ENCODE measurements at places on chromosomes 1 and 21. TPM values are rescaled to one million over a fixed set of nuclear protein-coding genes. Genes with fewer than 3 reads are reported as not detected.

- H3K27me3 ChIP-seq = no peaks in the 10 kb centered on the region
- no peak for DNase-seq
- no peak overlapping the region for H3K27ac ChIP-seq
- H3K4me3 ChIP-seq = no peak overlapping the region
- peaks cover 4% of the 10 kb centered on the region for H3K4me1 ChIP-seq
Measured at GRCh38 chr1:35097224-35097623, 18.0 kb downstream of the ZMYM1 start.

DNA sequence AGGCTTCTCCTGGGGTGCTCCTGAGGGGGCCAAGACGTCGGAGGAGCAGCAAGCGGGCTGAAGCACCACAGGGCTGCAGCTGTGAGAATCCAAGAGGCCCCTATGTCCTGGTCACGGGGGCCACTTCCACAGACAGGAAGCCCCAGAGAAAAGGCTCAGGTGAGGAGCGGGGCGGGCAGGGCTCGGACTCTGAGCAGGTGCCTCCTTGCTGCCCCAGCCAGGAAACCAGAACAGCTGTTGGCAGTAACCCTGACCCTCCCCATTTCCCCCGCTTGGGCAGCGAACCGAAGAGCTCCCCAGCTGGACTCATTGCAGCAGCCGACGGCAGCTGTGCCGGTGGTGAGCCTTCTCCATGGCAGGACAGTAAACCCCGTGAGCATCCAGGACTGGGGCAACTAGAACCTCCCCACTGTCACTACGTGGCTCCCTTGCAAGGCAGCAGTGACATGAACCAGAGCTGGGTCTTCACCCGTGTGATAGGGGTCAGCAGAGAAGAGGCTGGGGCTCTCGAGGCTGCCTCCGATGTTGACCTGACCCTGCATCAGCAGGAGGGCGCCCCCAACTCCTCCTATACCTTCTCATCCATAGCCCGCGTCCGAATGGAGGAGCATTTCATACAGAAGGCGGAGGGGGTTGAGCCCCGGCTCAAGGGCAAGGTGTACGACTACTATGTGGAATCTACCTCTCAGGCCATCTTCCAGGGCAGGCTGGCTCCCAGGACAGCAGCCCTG lies 625 bp downstream of the KLHDC7A start:
- H3K27me3 ChIP-seq = peaks cover 7% of the 10 kb centered on the region
- peaks cover 7% of the 10 kb centered on the region for H3K4me1 ChIP-seq
- DNase-seq = no peak
- H3K27ac ChIP-seq = no peak overlapping the region
- no peaks in the 10 kb centered on the region for H3K36me3 ChIP-seq

DNA sequence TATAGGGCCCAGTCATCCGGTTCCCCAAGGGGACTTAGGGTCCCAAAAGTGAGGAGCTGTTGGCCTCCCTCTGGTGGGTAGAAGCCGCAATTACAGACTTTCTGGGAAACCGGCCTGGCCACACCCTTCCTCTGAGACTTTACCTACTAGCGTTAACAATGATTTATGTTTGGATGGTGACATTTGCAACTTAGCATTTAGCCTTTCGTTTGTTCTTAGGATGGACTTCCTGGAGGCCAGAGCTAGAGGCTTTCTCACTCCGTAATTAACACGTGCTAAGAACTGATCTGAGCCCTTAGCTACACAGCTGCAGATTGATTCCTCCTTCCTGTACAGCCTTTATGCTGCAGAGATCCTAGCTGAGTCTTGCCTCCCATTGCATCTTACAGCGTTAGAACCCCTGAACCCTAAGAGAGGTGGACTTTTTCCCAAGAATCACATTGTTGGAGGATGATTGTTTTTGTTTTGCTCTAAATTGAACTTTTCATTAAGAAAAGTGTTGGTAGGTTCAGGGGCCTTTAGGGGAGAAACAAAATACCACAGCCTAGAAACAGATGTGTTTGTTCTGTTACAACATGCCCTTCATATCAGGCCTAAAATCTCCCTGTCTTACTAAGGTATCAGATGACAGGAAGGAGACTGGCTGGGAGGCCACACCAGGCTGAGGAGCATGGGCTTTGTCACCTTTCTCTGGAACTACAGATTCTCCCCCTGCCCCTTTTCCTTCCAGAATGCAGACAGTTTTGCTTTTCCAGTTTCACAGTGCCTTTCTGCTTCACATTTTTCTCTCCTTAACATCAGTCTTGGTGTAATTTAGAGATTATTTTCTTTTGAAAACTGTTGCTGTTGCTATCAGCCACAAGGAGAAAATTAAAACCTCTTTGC lies 1.9 kb downstream of the S100A11 start:
- no peaks in the 10 kb centered on the region for H3K27me3 ChIP-seq
- peak overlapping the region; percentile 88 for H3K27ac ChIP-seq
- peaks cover 44% of the 10 kb centered on the region for H3K36me3 ChIP-seq
- peak overlapping the region; percentile 93 for H3K4me3 ChIP-seq
- DNase-seq = peak; percentile 72
- peaks cover 28% of the 10 kb centered on the region for H3K4me1 ChIP-seq

Gene LCE2B
- not detected for total RNA-seq

DNA sequence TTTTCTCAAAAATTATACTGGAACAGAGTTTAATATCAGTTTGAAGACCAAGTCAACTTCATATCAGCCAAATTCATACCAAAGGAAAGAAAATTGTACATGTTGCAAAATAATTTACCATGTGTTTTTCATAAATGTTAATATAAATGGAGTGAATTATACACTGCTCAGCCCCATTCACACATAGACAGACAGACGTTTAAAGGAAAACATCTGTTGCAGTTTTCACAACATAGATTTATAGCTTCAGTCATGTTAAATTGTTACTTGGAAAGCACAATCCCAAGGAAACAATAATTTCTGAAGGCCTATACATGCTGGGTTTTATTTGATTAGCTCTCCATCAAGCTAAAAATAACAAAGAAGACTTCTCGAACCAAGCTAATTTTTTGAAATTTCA lies 27.8 kb upstream of the HYI start:
- no peaks in the 10 kb centered on the region for H3K4me1 ChIP-seq
- H3K36me3 ChIP-seq = peaks cover 2% of the 10 kb centered on the region
- no peak overlapping the region for H3K27ac ChIP-seq
- no peak for DNase-seq

DNA sequence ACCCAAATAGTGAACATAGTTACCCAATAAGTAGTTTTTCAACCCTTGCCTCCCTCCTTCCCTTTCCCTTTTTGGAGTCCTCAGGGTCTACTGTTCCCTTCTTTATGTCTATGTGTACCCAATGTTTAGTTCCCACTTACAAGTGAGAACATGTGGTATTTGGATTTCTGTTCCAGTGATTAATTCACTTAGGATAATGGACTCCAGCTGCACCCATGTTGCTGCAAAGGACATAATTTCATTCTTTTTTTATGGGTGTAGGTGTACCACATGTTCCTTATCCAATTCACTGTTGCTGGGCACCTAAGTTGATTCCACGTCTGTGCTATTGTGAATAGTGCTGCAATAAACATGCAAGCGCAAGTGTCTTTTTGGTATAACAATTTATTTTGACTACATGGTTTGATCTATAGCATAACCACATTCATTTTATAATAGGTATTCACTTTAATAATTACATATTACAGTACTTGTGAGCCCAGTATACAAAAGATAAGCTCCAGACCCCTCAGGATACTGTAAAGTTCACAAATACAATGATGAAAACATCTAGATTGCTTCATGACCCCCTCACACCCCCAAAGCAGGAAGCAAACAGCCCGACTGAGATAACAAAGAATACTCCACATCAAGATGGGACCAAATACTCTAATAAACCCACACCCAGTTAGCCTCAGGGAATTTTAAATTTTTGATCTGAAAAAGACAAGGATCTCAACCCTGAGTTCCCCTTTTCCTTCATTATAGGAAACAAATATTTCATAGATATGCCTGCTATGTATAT lies 45.3 kb downstream of the PUM1 start:
- H3K4me1 ChIP-seq = peaks cover 61% of the 10 kb centered on the region
- H3K36me3 ChIP-seq = peaks cover 42% of the 10 kb centered on the region
- DNase-seq = no peak

DNA sequence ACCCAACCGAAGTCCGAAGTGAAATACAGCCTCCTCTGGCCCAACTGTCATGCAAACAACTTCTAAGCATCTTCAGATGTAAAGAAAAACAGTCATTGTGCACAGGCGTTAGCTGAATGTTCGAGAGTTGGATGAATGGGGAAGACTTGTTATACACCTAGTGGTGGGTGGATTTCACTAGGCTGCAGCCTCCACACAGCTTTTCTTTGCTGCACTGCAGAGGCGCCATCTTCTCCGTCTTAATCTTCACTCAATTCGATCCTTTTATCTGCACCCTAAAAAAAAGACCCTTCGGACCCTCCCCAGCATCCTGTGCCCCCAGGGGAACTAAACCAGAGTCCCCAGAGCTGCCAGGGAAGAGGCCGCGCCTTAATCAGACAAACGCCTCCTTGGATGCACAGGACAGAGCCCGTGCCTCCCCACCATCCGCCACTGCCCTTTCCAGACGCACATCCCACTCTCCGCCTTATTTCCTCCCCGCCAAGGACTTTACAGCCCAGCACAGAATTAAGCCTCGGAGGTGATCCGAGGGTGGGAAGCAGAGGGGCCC lies 1.4 kb downstream of the APP start:
- H3K4me3 ChIP-seq = peak overlapping the region; percentile 91
- peaks cover 5% of the 10 kb centered on the region for H3K36me3 ChIP-seq
- H3K27ac ChIP-seq = peak overlapping the region; percentile 76
- H3K27me3 ChIP-seq = peaks cover 12% of the 10 kb centered on the region
- peak; percentile 29 for DNase-seq

DNA sequence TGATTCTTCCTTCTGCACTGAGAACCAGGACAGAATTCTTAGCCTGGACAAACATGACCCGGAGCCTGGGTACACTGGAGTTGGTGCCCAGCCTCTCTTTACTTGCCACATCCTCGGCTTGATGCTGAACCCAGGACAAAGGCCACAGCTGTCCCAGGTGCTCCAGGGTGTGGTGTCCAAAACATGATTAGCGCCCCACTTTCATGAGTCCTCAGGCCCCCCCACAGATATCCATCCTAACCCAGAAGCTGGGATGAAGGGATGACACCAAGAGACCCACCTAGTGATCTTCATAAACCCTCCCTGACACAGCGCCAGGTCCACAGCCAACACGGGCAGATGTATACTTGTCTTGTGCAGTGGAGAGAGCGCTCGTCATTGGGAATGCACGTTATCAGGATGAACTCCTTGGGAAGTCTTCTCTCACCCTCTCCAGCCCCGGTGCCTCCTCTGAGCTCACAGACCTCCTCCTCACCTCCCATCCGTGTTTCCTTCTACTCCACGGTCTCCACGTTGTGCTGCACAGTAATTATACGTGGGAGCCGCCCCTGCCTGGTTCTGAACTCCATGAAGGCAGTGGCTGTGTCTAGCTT lies 3.6 kb downstream of the ABCA4 start:
- no peak overlapping the region for H3K4me3 ChIP-seq
- H3K27ac ChIP-seq = no peak overlapping the region
- H3K27me3 ChIP-seq = no peaks in the 10 kb centered on the region
- H3K36me3 ChIP-seq = no peaks in the 10 kb centered on the region

DNA sequence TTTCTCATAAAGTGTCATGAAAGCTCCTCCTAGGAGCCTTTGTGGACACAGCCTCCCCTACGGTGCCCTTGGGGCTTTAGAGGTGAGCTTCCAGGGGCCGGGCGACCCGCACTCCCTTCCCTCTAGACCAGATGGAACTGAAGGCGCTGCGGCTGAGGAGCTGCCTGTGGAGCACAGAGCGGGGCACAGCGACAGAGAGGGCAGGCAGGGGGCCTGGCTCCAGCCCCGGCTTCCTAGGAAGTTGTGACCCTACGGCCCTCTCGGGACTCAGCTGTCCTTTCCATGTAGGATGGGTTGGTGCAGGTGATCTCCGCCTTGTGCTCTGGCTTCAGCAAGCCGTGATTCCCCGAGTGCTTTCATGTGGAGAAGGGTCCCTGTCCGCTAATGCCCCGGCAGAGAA lies 23.6 kb upstream of the NEK2 start:
- no peak overlapping the region for H3K27ac ChIP-seq
- no peak for DNase-seq
- no peaks in the 10 kb centered on the region for H3K36me3 ChIP-seq
- H3K4me1 ChIP-seq = peaks cover 31% of the 10 kb centered on the region
- no peaks in the 10 kb centered on the region for H3K27me3 ChIP-seq

GRCh38 chr1:166471359-166471758 lies 304.6 kb upstream of the FAM78B start:
- no peak overlapping the region for H3K4me3 ChIP-seq
- no peaks in the 10 kb centered on the region for H3K4me1 ChIP-seq
- no peak overlapping the region for H3K27ac ChIP-seq
- no peak for DNase-seq
- H3K36me3 ChIP-seq = peaks cover 4% of the 10 kb centered on the region

- H3K27ac ChIP-seq = no peak overlapping the region
- H3K4me3 ChIP-seq = no peak overlapping the region
- H3K27me3 ChIP-seq = no peaks in the 10 kb centered on the region
- no peak for DNase-seq
Measured at GRCh38 chr21:44320847-44321246, 18.3 kb downstream of the CFAP410 start.

DNA sequence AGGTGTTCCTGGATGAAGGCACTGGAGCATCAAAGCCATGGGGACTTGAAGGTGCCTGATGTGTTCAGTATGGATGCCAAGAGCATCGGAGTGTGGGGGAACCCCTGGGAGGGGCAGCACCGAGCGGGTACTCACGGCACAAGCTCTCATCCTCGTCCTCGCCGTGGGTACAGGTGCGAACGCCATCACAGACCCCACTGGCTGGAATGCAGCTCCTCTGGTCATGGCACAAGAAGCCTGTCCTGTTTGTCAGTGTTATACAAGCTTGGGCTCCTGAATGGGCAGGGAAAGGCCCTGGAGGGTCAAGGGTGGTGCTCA lies 6.0 kb downstream of the LDLRAD1 start:
- H3K27ac ChIP-seq = no peak overlapping the region
- H3K4me1 ChIP-seq = no peaks in the 10 kb centered on the region
- no peak for DNase-seq
- H3K27me3 ChIP-seq = no peaks in the 10 kb centered on the region
- no peak overlapping the region for H3K4me3 ChIP-seq

DNA sequence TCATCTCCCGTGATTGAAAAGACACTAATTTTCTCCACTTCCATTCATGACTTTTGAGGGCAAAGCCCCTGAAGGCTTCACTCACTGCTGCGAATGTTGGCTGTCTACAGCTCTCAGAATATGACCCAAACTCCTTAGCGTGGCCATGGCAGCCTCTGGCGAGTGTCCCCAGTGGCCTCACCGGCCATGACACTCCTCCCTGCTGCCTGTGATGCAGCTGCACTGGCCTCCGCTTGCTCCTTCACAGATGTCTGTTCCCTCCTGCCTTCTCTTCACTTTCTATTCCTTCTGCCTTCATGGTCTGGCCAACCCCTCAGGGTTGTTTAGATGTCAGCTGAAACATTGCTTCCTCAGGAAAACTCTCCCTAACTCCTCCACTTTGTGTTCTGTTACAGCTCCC lies 30.8 kb upstream of the PTPRF start:
- no peaks in the 10 kb centered on the region for H3K36me3 ChIP-seq
- H3K27me3 ChIP-seq = peaks cover 4% of the 10 kb centered on the region
- no peak for DNase-seq
- H3K4me1 ChIP-seq = no peaks in the 10 kb centered on the region
- H3K27ac ChIP-seq = no peak overlapping the region

GRCh38 chr1:23779826-23780371 lies 1.7 kb downstream of the PITHD1 start:
- no peak for DNase-seq
- peak overlapping the region; percentile 86 for H3K4me3 ChIP-seq
- peak overlapping the region; percentile 75 for H3K27ac ChIP-seq
- H3K36me3 ChIP-seq = peaks cover 17% of the 10 kb centered on the region
- H3K4me1 ChIP-seq = peaks cover 37% of the 10 kb centered on the region
- H3K27me3 ChIP-seq = no peaks in the 10 kb centered on the region

- no peaks in the 10 kb centered on the region for H3K36me3 ChIP-seq
- no peak overlapping the region for H3K27ac ChIP-seq
- DNase-seq = no peak
- no peaks in the 10 kb centered on the region for H3K4me1 ChIP-seq
- H3K4me3 ChIP-seq = no peak overlapping the region
- peaks cover 10% of the 10 kb centered on the region for H3K27me3 ChIP-seq
Measured at GRCh38 chr1:85375493-85375892, 89.5 kb downstream of the DDAH1 start.

Gene KRTAP10-8
- not detected for total RNA-seq

Measured in activated naive CD8-positive, alpha-beta T cell treated with anti-CD3 and anti-CD28 coated beads for 36 hours (primary cell).